Dermis microvascular lymphatic vessel endothelial cell (primary cell): ENCODE measurements at places on chromosomes 1 and 21.

GRCh38 chr1:65195495-65196417, 47.8 kb downstream of the AK4 start:
- DNase-seq, result no peak

DNA sequence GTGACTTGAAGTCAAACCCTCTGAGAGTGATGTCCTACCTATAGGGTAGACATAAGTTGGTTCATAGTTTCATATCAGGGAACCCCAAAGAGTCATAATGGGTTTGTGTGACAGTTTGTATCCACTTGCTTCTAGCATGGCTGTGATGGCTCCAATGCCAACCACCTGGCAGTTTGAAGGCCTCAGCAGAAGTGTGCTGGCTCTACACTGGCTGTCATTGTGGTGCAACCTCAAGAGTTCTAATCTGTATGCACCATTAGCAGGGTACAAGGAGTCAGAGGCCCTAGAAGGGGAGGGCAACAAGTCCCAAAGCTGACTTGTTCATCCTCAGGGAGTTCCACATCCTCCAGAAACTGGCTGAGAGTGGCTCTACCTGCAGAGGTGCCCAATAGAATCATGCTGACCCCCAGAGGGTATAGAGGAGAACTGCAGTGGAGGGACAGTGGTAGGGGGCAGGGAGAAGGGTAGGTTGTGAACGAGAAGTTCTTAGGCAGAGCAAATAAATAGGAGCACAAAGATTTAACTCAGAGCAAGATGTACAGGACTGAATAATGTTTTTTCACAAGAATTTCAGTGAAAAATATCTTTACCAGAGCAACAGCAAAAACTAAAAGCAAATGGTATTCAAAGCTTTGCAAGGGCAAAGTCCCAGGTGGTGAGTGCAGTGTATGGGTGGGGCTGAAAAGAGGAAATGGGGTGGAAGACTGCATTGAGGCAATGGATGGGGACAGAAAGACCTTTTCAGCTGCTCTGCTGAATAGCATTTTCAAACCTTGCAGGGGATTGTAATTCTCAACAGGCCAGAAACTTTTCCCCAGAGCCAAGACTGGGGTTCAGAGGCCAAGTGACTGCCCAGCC, 3.2 kb downstream of the FCRL2 start:
- no peak for DNase-seq

GRCh38 chr1:178531887-178532286, 19.0 kb downstream of the TEX35 start:
- no peak for DNase-seq

GRCh38 chr1:67831850-67832513, 1.3 kb downstream of the GNG12 start:
- DNase-seq, result peak; percentile 85
